Right lung (tissue), 10 donors: ENCODE measurements at places on chromosomes 1 and 21.

DNA sequence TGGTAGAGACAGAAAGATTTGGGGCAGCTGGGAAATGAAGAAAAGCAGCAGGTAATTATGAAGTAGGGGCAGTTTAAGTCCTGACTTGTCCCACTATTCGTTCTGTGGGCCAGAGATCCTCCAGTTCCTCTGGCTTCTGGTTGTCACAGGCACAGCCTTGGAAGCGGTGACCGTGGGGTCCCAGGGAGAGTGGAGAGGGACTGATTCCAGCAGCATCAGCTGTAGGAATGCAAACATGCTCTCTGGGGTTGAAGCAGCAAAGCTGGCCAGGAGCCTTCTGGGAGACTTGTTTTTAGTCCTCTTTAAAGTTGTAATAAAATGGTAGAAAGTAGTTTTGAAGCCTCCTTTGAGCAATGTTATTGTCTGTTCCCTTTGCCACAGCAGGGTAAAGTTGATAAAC, 488.0 kb downstream of the LMO4 start:
- no peak for DNase-seq

GRCh38 chr1:206794294-206794908, 22.1 kb upstream of the IL10 start:
- no peak for DNase-seq

- no peak for DNase-seq
These were observed 42.1 kb downstream of the UBE2U start for GRCh38 chr1:64245495-64245894.

DNA sequence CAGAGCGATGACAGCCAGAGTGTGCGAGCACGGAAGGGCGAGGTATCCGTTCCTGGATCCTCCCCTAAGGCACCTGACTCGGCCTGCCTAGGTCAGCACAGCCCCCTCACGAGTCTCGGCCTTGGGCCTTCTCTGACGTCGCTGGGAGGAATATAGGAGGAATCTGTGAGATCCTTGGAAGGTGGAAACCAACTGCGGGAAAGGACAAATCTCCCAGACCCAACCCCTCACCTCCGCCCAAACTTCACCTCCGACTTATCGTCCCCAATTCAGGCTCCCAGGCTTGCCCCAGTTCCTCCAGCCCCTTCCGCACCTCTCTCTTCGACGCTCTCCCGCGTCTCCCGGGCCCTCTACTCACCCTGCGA, 494 bp downstream of the APH1A start:
- no peak for DNase-seq

DNA sequence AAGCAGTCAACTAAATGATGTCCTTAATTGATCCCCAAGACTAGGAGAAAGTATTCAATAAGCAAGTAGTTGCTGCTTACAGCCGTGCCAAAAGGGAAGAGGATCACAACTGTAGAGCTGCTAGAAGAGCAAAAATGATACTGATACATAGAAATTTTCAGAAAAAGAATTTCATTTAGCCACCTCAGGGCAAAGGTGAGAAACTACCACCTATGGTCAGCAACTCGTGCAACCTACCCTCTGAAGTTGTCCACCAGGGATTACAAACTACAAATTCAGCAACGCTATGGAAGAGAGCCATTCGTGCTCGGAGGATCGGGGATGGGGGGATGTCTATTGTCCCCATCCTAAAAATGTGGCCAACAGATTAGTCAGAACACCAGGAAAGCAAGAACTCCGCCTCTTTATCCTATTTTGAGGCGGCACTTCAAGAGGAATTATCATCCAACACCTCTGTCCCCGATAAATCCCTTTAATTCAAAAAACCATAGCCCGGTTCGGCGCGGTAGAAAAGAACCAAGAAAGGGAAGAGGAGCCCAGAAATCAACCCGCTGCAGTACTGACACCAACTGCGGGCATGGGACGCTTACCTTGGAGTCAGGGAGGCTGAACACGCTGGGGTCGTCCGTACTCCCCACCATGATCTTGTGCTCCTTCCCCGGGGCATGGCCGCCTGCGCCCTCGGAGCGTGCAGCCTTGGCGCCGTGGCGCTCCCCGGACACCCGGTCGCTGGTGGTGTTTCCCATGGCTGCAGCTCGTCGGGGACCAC, 687 bp downstream of the PRKAB2 start:
- DNase-seq: no peak

GRCh38 chr1:50488356-50488755, 65.1 kb upstream of the DMRTA2 start:
- peak; percentile 4 for DNase-seq
